Stimulated activated CD8-positive, alpha-beta memory T cell treated with anti-CD3 and anti-CD28 coated beads, Interleukin-12 subunit alpha, Interleukin-12 subunit beta, amount 100 ng/mL, for 1 hour (primary cell): ENCODE measurements at places on chromosomes 16 and 17.

DNA sequence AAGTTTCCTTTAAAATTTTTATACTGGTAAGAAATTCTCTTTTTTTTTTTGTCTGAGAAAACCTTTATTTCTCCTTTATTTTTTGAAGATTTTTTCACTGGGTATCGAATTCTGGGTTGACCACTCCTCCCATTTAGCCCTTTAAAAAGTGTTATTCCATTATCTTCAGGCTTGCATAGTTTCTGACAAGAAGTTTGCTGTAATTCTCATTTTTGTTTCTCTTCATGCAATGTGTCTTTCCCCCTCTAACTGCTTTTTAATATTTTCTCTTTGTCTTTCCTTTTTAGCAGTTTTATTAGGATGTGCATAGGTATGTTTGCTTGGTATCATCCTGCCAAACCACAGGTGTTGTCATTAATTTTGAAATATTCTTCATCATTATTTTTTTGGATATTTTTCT is 67.7 kb upstream of the GOT2 start:
- DNase-seq: no peak

DNA sequence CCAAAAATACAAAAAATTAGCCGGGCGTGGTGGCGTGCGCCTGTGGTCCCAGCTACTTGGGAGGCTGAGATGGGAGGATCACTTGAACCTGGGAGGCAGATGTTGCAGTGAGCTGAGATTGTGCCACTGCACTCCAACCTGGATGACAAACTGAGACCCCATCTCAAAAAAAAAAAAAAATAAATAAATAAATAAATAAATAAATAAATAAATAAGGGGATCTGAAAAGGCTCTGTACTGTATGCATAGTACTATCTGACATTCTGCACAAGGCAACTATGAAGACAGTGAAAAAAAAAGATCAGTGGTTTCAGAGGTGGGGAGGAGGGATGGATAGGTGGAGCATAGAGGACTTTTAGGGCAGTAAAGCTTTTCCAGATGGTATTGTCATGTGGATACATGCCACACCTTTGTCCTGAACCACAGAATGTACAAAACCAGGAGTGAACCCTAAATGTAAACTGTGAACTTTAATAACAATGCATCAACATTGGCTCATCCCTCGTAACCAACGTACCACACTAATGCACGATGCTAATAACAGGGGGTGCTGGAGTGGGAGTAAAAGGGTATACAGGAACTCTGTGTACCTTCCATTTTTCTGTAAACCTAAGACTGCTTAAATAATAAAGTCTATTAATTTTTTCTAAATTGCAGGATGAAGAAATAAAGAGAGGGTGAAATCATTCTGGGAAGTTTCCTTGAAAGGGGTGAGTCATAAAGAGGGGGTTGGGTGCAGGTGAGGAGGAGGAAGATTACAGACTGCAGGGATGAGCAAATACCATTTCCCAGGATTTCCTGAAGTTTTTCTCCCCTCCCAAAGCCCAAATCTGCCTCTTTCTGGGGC is 155.8 kb upstream of the SDK2 start:
- no peak for DNase-seq

GRCh38 chr17:6654841-6655731 is 3.5 kb downstream of the C17orf100 start:
- DNase-seq: no peak

- no peak for DNase-seq
Measured at GRCh38 chr17:59073972-59074371, 32.7 kb downstream of the TRIM37 start.

GRCh38 chr17:50586421-50587247 is 26.1 kb downstream of the CACNA1G start:
- no peak for DNase-seq

DNA sequence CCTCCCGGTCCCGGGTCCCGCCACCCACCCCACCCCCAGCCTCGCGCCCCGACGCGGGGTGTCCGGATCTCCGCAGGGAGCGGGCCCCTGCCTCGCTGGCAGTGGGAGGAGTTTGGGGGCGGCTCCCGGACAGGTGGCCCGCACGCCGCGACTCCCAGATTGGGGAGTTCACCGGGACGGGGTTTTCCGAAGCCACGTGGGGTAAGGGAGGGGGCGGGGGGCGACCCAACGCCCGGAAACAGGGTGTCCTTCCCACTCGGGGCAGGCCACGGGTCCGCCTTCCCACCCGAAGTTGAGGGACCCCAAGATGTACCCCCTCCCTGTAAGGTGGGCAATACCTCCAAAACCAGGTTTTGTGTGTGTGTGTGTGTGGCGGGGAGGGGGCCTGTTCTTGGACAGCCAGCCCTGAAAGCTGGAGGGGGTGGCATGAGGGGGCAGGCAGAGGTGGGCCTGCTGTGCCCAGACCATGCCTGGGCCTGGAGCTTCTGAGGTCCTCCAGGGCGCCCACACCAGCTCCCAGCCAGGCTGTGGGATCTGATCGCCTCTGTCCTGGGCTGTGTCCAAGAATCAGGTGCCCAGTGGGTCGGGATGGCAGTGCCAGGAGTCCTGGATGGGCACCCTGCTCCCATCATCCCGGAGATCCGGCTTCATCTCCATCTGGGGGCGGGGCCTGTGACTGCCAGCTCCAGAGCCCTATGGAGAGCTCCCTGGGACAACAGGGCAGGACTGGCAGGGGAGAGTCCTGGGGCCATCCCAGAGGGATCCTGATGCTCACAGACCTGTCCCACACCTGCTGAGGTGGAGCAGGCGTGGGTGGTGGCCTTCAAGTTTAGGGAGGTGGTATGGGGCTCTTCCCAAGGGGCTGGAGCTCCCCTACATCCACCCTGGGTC is 767 bp downstream of the SYNGR2 start:
- no peak for DNase-seq

DNA sequence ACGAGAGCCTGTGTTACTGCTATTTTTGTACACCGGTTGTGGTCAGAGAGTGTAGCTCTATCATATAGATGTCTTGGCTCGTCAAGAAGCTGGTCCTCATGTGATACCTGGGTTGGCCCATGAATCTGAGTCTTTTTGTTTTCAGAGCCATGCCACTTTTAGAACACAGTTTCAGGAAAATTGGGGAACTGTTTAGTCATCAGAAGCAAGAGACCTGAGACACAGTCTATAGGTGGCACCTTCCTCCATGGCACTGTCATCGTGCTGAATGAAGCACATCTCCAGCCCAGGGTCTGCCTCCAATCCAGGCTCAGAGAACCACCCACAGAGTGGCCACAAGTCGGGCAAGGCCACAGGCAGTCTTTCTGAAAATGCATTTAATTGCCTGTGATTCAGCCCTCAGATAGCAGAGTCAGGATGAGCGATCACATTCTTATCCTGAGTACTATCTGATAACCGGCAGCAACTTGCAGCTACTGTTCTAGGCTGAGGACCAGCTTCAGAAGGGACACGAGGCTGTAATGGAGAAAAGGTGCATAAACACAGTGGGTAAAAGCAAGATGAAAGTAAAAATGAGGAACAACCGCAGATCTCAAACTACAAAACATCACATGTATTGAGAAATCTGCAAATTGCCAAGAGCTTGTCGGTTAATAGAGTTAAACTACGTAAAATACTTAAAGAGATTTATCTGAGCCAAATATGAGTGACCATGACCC is 14.2 kb upstream of the HAPSTR1 start:
- no peak for DNase-seq

- no peak for DNase-seq
Measured at GRCh38 chr16:68406458-68407152, 41.7 kb downstream of the SMPD3 start.

DNA sequence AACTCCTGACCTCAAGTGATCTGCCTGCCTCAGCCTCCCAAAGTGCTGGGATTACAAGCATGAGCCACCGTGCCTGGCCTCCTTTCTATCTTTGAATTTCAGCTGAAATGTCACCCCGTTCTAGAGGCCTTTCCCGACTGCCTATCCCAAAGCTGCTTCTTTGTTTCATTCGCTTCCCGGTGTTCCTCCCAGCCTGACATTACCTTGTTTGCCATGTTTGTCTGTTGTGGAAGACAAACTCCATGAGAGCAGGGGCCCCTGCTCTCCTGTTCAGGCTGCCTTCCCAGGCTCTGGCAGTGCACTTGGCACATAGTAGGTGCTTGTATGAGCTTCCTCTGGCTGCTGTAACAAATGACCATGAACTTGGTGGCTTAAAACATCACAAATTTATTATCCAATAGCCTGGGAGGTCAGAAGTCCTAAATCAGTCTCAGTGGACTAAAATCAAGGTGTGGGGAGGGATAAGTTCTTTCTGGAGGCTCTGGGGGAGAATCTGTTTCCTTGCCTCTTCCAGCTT is 2.6 kb upstream of the CCL22 start:
- DNase-seq: no peak

DNA sequence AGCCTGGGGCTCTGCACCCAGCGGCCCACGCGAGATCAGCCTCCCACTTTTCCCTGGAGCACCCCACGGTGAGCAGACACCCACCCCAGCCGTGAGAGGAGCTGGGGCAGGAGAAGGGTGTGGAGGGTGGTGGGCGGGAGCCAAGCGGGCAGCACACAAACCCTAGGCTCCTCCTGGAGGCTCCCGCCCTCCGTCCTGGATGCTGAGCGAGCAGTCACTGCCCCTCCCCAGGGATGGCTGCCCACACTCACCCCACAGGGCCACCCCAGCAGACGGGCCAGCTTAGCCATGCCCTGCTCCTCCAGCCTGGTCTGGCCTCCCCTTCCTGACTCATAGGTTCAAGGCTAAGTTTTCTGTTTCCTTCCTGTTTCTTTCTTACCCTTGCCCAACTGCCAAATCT is 15.7 kb upstream of the ABCC3 start:
- no peak for DNase-seq

DNA sequence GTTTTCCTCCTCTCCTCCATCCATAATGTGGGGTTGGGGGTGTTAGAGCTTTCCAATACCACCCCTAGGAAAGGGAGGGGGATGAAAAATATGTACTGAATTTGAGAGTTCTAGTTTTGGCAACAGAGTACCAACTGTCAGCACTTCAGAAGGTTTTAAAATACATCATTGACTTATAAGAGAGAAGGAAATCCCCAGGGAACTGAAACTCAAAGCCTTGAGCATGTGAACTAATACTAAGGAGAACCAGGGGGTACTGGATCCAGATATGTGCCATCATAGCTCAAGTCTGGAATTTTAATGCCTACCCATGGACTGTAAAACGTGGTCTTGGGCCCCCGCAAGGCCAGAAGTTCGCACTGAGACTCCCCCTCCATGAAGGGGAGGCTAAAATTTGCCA is 15.8 kb downstream of the CACNG5 start:
- DNase-seq: no peak

- no peak for DNase-seq
Measured at GRCh38 chr16:24036614-24037013, 200.8 kb downstream of the PRKCB start.

- DNase-seq: no peak
Measured at GRCh38 chr17:82582213-82582612, 62.7 kb downstream of the FOXK2 start.

DNA sequence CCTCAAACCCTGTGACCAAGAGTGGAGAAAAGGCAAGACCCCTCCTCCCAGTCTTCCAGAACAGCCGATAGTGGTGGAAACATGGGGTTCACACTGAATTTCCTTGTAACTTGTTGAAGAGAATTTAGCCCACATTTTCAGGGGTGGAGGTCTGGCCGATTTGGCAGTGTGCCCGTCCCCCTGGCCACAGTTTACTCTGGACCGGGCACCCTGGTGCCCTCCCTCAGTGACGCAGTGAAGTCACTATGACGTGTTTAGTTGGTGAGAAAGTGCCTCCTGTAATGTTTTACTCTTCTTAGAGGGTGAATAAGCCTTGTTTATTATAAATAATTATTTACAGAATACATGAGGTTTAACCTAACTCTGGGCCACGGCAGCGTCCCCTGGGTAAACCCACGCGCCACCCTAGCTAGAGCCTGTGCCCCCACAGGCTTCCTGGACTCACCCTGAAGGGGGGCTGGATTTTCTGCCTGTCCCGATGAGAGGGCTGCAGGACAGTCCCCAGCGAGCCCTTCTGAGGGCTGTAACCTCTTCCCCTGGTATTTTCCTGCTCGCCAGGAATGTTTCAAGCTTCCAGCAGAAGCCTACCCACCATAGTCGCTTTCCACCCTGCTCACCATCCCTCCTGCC is 316.9 kb downstream of the SEC14L1 start:
- no peak for DNase-seq

DNA sequence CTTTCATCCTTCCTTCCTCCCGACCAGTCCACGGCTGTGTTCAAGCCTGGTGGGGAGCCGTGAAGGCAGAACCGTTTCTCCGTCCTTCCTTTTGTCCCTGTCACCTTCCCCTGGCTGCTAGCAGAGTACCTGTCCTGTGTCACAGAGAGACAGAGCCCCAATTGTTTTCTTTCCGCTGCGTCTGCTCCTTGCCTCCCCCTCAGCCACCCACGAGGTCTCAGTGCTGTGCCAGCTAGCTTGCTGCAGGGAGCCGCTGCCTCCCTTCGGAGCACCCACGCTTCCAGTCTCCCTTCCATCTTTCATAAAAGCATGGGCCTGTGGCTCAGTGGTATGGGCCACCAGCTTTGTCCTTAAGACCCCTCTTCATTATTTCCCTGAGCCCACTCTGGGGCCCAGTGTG is 62.2 kb downstream of the MPRIP start:
- DNase-seq: no peak

DNA sequence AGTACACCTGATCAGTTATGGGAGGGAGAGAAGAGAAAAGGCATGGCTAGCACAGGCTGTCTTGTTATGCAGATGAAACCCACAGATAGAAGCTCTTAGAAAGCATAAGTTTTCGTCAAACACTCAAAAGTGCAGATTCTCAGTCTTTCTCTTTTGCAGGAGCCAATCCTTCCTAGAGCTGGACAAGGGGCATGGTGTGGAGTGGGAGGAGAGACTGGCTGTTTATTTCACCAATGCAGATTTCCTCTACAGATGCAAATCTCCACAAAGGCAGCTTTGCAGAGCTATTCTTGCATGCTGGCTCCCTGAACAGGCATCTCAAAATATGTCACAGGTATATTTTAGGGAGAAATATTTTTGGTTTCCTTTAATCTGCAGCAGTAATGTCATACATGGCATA is 1400.7 kb downstream of the CDH8 start:
- DNase-seq: no peak

DNA sequence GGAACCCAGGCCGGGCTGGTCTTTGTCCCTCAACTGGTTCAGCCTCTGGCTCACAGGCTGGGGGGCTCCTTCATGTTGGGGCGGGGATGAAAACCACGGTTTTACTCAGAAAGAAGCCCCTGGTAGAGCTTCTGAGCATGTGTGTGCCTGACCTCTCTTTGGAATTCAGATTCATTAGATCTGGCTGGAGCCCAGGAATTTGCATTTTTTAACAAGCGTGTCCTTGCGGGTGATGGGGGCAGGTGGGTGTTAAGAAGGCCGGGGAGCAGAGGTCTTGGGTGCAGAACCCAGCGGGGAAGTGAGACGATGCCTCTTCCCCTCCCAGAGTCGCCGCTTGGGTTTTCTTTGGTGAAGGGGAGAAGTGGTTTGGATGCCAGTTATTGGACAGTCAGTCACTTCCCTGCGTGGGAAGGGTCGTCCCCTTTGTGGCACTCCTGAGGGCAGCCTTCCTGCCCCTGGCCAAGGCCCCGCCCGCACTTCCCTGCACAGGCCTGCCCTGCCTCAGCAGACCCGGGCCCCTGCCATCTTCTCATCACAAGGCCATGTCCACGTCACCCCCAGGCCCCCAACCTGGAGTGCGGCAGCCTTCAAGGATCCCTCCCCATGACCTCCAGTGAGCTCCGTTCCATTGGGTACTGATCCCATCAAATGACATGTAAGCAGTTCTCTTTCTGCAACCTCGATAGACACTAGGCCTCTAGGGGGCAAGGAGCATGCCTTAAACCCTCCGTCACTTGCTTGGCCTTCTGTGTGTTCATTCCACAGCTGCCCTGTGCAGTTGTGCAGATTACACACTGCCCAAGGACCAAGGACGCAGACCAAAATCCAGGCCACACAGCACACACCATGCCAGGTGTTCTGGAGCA is 177.7 kb upstream of the CIBAR2 start:
- no peak for DNase-seq

- DNase-seq: no peak
Measured at GRCh38 chr17:9472094-9472493, 103.5 kb downstream of the STX8 start.
